ENCODE measurements at places on chromosomes 6 and 20.

- no peak for DNase-seq
Observed at GRCh38 chr6:146985111-146985510, 219.1 kb upstream of the STXBP5 start.

- DNase-seq: peak; percentile 35
Observed at GRCh38 chr6:30884521-30885480, 482 bp downstream of the DDR1 start.

- DNase-seq: no peak
Observed at GRCh38 chr6:113763311-113763766, 93.8 kb upstream of the MARCKS start.

GRCh38 chr6:159978291-159979135, 9.6 kb downstream of the IGF2R start:
- peak; percentile 48 for DNase-seq

DNA sequence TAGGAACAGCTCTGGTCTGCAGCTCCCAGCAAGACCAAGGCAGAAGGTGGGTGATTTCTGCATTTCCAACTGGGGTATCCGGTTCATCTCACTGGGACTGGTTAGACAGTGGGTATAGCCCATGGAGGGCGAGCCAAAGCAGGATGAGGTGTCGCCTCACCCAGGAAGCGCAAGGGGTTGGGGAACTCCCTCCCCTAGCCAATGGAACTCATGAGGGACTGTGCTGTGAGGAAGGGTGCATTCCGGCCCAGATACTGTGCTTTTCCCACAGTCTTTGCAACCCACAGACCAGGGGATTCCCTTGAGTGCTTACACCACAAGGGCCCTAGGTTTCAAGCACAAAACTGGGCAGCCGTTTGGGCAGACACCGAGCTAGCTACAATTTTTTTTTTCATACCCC, 21.8 kb downstream of the HDDC2 start:
- DNase-seq: no peak

GRCh38 chr6:108561742-108562502, 1.2 kb downstream of the FOXO3 start:
- DNase-seq: no peak

DNA sequence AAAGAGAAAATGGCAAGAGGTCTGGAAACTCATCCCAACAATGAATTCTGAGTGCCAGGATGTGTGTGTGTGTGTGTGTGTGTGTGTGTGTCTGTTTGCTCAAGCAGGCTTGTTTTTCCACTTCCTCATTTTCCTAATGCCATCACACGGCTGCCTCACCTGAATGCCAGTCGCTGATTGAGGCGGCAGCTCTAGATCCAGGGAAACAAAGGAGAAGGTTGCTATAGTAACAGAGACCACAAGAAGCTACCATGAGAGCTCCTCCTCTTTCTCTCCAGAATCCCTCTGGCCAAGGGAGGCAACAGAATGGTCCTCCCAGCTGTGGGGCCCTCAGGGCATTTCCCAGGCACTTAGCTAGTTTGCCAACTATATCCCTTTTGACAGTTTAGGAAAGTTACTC, 241.1 kb upstream of the TSHZ2 start:
- DNase-seq: no peak

DNA sequence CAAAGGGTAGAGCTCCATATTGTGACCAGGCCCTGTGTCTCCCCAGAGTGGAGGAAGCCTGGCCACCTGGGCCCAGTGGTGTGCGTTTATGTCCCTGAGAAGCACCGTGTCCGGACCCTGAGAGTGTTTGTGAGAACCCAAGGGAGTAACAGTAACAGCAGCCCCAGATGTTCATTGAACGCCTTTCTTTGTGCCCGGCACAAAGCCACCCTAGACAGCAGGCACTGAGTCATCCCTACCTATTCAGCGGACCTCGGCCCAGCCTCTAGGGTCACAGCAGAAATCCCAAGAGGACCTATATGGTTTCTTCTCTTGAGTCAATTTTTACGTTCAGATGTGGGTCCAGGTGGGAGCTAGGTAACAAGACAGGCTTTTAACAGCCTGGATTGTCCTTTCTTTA, 24.5 kb downstream of the BCAS4 start:
- no peak for DNase-seq

DNA sequence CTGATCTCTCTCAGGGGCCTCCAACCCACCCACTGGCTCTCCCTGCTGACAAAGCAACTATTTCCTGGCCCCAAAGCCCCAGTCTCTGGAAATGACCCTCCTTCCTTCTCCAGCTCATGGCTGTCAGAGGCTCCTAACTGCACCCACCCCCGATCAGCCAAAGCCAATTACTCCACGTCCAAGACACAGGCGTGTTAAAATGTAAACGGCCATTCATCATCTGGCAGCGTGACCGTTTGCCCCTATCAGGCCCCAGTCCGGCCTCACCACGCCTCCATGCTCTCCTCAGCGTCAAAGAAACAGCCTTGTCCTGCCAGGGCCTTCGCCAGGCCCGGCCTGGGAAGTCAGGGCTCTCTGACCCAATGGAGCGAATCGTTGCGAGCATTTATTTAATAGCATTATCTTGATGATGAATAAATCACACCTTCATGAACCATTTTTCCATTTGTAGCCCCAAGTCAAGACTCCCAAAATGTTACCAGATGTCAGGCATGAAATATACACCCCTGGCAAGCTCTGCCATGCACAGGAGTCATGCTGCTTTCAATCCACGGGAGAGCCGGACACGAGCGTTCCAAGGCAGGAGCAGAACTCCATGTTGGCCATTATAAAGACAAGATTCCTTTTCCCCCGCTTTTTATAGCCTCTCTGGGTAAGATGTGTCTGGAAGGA, 17.7 kb downstream of the RIPOR3 start:
- no peak for DNase-seq

DNA sequence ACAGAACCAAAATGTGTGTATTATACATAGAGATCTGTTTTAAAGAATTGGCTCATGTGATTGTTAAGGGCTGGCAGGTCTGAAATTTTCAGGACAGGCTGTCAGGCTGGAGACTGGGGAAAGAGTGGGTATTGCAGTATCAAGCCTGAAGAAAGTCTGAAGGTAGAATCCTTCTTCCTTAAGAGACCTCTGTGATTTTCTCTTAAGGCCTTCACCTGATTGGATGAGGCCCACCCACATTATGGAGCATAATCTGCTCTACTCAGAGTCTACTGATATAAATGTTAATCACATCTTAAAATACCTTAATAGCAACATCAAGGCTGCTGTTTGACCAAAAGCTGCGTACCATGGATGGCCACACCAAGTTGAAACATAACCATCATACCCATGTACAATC, 43.4 kb upstream of the HINT3 start:
- DNase-seq: no peak

GRCh38 chr6:122389704-122390372, 9.6 kb upstream of the HSF2 start:
- DNase-seq: no peak

GRCh38 chr6:78483553-78484197, 383.7 kb upstream of the IRAK1BP1 start:
- no peak for DNase-seq

DNA sequence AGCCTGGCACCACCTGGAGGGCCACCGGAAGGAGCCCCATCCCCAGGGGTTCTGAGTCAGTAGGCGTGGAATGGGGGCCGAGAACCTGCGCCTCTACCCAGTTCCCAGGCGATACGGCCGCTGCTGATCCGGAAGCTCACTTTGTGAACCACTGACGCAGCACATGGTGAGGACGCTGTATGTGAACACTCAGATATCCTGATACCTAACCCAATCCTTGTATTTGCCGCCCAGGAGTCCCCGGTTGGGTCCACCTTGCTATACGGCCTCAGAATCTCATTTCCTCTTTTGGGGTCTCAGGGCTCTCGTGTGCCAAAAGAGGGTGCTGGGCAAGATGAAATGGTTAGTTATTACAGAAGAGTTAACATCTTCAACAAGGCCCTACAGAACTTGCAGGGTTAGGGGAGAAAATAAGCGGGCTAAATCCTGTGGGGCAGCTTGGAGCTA, 604 bp upstream of the RAB5IF start:
- peak; percentile 69 for DNase-seq

- DNase-seq: no peak
Observed at GRCh38 chr6:105688573-105688972, 285.7 kb upstream of the PREP start.

DNA sequence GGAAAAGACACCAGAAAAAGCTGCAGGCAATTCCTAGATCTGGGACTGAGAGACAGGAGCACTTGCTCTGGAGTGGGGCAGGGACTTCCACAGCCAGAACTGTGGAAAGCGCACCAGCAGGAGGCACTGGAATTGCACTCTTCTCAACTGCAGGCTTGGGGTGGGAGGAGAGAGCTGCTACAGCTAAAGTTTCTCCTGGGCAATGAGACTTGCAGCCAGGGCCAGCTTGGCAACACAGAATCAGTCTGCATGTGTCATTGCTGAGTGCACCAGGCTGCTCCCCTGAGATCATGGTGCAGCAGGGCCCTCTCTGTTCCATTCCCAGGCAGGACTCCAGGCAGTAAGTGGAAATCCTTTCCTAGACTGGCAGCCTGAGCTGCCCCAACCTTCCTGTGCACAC, 145.8 kb downstream of the INSM1 start:
- no peak for DNase-seq

DNA sequence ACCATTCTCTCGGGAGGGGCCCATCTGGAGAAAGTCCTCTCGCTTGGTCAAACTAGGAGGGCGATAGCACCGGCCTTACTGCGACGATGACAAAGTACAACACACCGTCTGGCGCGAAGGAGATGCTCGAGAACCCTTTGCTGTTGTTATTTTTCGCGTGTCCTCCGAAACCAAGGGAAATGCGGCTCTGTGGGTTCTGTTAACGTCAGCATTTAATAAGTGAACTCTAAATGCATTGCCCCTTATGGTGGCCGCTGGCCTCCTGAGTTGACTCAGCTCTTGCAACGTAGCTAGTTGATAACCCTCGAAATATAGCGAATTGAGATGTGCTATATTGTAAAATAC, 577 bp upstream of the SCAND1 start:
- peak; percentile 49 for DNase-seq

GRCh38 chr20:24684421-24684871, 215.0 kb downstream of the SYNDIG1 start:
- DNase-seq: no peak

- DNase-seq: no peak
Observed at GRCh38 chr20:38779247-38780097, 26.0 kb upstream of the PPP1R16B start.

- no peak for DNase-seq
Observed at GRCh38 chr20:54266844-54267243, 59.0 kb downstream of the PFDN4 start.

DNA sequence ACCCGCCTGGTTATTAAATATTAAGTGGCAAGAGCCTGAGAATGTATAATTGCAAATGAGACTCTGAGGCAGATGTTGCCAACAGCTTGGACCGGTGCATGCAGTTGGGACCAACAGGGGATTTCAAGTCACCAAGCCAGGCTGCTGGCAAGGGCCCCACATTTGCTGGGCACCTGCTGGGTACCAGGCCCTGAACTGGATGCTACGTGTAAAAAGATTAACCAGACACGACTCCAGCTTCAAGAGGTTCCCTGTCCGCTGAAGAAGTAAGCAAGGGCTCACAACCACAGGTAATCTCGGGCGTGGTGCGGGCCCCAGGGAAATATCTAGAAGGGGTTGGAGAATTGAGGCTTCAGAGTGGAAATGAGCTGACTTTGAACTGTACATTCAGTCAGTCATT, 13.2 kb upstream of the SIRPA start:
- no peak for DNase-seq

GRCh38 chr20:542777-543368, 717 bp downstream of the CSNK2A1 start:
- DNase-seq: peak; percentile 4

DNA sequence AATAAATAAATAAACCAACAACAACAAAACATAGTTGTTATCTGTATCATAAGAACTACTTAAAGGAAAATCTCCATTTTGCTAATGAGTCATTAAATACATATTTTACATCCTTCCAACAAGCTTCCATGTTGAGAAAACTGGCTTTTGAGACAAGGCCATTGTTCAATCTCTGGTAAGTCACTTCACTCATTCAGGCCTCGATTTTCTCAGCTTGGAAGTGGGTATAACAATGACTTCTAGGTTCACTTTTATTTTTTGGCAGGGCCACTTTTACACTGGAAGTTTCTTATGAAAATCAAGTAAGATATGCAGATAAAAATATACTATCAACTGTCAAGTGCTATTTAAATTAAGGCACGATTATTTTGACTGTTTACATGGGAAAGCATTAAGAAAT, 30.0 kb downstream of the WRNIP1 start:
- no peak for DNase-seq

GRCh38 chr6:168291450-168291849, 28.1 kb downstream of the DACT2 start:
- DNase-seq: no peak

DNA sequence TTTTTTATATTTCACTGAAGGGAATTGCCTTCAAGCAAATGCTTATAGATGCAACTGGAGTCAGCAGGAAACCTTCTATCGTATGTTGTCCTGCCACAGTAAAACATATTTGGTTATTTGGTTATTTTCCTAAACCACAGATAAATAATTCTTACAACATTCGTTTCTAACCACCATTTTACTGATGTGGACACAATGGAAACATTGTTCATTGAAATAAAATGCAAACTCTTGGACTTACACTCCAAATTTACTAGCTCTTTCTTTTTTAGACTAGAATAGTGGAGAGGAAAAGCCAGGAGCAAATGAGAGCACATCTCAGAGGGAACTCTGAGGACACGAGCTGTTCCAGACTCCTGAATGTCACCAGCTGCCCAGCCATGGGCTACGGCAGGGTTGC, 114.8 kb downstream of the RPS12 start:
- no peak for DNase-seq

DNA sequence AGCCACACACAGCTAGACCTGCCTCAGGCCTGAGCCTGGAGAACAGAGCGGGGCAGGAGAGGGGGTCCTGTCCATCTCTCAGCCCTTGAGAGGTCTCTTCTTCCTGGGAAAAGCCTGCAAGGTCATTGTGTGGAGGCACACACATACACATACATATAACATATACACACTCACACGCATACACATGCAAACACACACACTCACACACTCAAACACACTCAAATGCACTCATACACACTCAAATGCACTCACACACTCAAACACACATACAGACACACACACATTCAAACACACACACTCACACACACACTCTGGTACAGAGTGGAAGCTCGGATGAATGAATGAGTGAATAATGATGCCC, 515 bp downstream of the TLDC2 start:
- no peak for DNase-seq
